Activated CD4-positive, alpha-beta T cell treated with anti-CD3 and anti-CD28 coated beads, Interleukin-10, Interleukin-2, amounts not matched to agents 100 ng/mL and 50 ng/mL, durations not matched to agents 16 hours and 8 hours (primary cell): ENCODE measurements at places on chromosomes 5 and 9.

DNA sequence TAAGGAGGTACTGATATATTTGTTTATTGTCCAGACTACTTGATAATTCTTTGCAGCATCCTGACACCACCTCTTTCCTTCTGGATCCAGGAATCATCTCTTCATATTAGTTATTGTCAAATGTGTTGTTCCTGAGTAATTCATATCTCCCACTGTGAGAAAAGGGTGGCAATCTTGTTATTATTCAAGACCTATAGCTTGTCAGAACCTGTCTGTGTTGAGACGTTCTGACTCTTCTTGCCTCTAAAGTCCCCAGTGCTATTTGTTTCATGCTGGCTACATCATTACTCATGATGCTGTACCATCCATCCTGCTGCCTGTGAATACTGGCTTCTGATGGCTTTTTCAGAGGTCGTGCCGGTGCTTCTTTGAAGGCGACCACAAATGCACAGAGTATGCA lies 68.7 kb upstream of the TAF11L2 start:
- DNase-seq: no peak

DNA sequence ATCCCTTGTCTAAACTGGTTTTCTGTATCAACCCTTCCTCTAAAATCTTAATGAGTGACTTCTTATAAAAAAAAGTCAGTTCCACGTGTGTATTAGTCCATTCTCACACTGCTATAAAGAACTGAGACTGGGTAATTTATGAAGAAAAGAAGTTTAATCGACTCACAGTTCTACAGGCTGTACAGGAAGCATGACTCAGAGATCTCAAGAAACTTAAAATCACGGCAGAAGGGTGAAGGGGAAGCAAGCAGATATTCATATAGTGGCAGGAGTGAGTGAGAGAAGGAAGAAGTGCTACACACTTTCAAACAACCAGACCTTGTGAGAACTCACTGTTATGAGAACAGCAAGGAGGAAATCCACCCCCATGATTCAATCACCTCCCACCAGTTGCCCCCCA lies 307.8 kb upstream of the ARRDC3 start:
- no peak for DNase-seq

DNA sequence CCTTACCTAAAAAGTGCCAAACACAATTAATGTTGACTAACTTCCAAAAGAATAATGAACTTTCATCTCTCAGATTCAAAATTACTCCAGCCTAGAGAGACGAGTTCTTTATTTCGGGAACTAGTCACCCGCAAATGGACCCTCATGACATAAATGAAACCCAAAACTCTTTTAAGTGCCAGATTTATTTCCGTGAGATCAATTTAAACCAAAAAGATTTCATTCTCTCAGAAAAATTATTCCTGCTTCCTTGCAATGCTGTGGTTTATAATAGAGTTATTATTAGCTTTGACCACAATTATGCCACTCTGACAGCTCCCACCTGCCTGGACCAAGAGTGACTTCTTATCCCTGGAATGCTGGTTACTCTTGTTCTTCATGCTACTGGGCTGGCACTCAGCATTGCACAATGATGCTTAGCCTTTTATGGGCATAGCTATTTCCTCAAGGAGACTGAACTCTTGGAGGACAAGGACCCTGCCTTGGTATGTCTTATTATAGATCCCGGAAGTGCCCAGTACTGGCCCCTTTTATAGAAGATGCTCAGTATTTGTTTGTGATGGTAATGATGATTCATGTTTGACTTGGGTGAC lies 183.5 kb downstream of the SNX18 start:
- no peak for DNase-seq

DNA sequence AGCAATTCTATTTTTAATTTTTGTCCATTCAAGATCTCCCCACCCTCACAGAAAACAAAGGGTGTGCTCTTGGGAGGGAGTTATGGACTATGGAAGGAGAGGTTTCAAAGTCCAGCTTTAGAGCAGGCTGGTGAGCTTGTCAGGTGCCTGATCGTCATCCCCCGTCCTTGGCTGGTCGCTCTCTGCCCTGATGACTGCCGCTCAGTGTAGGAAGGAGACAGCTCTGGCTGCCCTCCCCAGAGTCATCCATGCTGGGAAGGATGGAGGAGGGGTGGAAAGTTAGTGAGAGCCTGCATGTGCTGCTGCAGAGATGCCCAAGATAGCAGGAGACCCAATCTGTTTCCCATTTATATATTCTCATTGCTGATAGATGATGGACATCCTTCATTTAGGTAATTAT lies 96.6 kb downstream of the NLN start:
- DNase-seq: no peak

DNA sequence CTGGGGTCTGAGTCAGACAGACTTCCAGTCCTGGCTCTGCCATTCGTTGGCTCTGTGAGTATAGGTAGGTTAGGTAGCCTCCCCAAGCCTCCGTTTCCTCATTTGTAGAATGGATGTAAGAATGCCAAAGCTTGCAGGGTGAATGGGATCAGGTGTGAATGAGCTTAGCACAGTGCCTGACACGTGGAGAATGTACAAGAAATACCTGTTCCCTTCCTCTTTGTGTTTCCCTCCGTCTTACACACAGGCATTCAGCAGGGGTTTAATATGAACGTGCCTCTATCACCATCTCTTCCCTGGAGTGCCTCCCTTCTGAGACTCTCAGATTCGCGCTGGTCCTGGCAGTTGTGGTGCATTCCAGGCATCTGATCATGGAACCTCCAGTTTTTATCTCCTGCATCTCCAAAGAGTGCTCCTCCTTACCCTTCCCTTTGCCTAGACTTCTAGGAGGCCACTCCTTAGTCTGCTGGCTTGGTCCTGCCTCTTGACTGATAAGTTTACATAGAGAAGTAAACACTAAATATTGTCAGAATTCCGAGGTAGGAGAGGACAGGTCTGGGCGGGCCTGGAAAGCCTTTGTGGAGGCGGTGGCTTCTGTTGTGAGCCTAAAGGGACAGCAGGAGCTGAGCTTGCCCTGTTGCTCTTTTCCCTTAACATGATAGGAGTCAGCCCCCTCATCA lies 199.4 kb downstream of the AOPEP start:
- DNase-seq: no peak

DNA sequence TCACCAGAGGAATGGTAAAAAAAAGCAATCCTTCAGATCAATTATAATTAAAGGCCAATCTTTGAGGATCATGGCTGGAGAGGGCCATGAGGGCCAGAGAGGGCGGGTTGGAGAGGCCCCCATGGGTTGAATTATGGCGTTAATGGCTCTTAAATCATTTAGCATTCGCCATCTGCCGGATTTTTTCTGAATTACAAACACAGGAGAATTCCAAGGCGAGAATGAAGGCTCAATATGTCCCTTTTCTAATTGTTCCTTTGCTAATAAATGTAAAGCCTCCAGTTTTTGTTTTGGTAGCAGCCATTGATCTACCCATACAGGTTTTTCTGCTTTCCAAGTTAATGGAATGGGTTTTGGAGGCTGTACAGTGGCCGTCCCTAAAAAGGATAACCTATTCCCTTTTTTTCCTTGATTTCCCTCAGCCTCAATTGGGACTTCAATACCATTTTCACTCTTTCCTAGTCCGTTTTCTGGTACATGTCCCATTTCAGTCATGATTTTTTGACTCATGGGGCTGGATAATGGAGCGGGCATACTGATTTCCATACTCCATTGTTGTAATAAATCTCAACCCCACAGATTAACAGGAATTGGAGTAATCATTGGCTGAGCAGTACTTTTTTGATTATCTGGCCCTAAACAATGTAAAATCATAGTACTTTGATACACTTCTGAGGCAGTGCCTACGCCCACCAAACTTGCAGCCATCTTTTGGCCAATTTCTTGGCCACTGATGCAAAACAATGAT lies 6.7 kb upstream of the TMEM141 start:
- peak; percentile 34 for DNase-seq

- DNase-seq: no peak
These were observed 133.3 kb downstream of the CACNA1B start for GRCh38 chr9:138010861-138011260.

GRCh38 chr5:130043834-130044233 lies 139.6 kb downstream of the CHSY3 start:
- no peak for DNase-seq

DNA sequence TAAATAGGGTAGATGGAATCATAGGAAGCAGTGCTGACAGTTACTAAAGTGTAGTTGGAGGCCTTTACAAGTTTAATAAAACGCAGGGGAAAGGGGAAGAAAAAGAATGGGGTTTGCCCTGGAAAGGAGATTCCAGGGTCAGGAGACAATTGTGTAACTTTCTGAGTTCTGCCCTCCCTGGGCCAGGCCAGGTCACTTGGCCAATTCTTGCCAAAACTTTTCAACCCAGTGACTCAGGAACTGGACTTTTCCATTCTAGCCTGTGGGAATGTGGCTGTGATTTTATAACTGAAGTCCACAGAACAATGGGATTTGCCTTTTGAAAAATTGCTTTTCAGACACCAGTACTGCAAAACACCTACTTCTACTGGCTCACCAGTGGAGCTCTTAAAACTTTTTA lies 289.8 kb upstream of the ANKRD55 start:
- DNase-seq: no peak

DNA sequence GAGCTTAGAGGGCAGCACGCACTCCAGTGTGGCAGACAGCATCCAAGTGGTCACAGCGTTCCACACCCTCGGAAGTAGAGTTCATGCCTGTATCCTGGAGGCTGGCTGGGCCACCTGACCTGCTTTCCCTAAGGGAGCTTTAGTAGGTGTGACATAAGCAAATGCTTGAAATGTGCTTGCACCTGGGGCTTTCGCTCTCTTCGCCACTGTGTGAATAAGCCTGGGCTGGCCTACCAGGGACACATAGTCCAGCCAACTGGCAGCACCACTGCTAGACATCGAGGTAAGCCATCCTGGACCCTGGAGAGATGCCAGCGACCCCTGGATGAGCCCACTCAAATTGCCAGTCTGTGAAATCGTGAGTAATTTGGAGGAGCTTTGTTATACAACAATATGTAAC lies 24.9 kb upstream of the IRX4 start:
- DNase-seq: no peak
